ENCODE measurements at places on chromosomes 2 and 18.

DNA sequence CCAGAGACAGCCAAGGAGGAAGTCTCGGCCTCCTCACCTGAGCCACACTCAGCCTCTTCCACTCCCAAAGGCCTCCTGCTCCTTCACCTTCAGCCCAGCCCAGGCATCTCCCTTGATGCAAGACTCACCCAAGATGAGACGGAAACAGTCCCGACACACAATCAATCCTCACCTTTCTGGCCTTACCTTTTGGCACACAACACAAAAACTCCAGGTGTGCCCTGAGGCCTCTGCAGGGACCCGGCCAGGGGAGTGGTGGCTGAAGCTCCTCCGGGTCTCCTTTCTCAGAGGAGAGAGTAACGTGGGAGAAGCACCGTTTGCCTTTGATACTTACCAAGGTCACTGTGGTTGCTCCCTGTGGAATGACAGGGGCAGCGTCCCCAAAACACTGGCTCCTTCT, 23.8 kb upstream of the EFHD1 start:
- DNase-seq: no peak

GRCh38 chr18:1663879-1664705, 759.4 kb downstream of the ADCYAP1 start:
- DNase-seq: peak; percentile 69

DNA sequence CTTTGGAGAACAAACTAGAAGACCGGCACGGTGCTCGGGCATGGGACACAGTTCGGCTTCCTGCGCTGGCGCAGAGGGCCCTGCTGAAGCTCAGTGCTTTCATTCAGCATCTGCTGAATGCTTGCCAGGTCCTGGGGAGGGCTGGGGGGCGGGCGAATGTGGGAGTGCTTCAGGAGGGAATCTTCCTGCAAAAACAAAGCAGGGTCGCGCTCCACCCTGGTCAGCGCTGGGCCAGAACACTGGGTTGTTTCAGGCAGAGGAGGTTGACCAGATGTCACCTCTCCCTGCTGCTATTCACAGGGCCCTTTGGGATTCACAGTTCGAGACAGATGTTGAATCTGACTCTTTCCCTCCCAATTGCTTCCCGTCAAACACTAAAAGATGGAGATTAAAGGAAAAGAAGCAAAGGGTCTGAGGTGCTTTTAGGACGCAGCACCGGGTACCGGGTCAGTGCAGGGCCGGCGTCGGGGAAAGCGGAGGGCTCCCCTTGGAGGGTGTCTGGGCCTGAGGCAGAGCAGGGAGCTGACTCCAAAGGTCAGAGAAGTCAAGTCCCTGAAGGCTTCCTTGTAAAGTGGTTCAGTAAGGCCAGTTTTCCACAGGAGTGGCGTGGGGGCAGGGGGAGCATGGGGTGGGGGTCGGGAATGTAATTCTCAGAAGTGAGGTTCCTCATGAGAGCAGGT, 82.1 kb upstream of the PXDN start:
- no peak for DNase-seq

- peak; percentile 13 for DNase-seq
Observed at GRCh38 chr2:126385983-126386382, 270.0 kb upstream of the GYPC start.

DNA sequence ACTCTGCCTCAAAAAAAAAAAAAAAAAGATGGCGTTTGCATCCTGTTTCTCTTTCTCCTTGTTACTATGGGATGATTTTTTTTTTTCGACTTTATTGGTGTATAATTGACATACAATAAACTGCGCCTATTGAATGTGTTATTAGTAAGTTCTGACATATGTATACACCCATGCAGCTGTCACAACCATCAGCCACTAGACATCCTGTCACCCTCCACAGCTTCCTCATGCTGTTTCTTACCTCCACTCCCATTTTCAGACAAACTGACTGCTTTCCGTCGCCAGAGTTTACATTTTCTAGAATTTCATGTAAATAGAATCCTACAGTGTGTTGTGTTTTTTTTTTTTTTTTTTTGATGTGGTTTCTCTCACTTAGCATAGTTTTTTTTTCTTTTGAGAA, 27.9 kb downstream of the RRM2 start:
- DNase-seq: no peak

DNA sequence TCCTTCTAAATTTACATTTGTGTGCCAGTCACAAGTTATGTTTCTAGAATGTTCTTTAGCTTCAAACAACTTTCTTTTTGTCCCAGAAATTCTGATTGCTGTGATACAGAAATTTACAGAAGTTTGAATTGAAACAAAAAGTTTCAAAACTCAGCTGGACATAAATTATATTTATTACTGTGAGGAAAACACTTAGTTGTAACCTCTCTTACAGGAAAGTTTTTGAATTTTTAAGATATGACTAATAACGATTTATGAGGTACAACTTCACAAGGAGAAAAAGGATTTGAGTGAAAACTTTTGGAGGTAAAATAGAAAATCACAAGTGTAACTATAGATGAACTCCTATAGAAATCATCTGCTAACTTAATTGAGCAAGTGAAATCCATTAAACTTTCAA, 205.3 kb downstream of the TMEM247 start:
- DNase-seq: no peak

DNA sequence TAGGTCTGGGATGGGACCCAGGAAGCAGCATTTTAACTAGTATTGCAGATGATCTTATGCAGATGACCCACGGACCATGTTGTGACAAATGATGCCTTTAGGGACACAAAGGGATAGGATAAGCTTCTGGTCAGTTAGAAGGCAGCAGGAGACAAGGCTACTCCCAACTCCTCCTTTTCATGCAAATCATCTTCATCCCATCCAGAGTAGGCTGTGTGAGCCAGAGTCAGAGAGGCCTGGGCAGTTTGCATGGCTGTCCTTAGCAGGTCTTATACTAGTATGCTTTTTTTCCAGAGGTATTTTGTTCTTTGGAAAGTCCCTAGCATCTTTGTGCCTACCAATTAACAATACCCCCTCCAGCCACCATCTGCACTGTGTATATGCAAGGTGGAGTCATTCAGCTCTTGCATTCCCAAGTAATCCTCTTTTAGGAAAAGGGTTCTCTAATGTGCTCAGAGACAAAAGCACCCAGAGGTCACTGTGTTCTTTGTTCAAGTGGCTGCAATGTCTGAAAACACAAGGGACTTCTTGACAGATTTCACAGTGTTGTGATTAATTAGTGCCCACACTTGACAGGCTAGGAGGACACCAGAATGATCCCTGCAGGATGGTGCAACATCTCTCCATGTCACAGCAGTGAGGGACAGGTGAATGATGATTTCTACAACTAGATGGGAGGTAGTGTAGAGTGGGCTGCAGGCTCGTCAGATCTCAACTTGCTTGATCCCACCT, 225.8 kb downstream of the NCKAP5 start:
- DNase-seq: no peak

- DNase-seq: no peak
Observed at GRCh38 chr2:112026509-112026908, 28.6 kb upstream of the TMEM87B start.

GRCh38 chr2:39631256-39631655, 34.5 kb upstream of the TMEM178A start:
- no peak for DNase-seq

DNA sequence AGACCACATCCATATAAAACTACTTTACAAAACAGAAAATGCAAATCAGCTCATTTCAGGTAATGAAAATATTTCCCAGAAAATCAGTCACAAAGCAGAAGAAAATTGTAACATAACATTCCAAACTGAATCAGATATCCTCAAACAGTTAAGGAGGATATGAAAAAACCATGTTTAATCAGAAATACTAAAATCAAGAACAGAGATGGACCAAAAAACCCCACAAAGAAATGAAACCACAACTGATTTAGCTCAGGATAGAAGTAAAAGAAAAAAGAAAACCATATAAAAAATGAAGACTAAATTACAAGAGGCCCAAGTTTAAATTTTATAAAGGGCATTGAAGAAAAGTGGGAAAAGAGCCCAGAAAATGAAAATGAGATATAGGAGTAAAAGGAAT, 102.9 kb downstream of the RAB3GAP1 start:
- DNase-seq: no peak

DNA sequence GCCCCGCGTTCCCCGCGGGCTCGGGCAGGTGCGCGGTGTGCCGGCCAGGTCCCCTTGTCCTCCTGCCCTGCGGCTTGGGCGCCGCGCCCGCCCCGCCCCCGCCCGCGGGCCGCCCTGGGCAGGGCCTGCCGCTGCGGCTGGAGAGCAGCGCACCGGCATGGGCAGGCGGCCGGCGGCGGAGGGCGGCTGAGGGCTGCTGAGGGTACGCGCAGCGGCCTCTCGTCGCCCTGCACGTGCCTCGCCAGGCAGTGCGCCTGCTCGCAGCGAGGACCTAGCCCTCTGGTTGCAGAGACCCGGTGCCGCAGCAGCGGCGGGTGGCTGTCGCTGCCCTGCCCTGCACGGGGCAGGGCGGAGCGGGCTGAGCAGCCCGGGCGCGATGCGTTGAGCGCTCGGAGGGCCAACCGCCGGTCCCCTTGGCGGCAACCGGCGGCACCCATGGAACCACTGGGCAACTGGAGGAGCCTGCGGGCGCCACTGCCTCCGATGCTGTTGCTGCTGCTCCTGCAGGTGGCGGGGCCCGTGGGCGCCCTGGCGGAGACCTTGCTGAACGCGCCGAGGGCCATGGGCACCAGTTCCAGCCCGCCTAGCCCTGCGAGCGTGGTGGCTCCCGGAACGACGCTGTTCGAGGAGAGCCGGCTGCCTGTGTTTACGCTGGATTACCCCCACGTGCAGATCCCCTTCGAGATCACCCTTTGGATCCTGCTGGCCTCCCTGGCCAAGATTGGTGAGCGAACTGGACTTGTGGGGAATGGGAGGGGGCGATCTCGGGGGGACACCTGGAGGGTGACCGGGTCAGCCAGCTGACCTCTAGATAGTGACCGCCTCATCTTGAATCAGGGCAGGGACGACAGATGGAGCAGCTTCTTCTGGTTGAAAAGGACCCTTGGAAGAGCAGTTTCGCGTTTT, at the start of gene SLC9A2:
Gene SLC9A2 (plus strand): TSS at position 140 of the 906 bp plus-strand sequence. CDS start 296 bp downstream, at position 436.
- peak; percentile 28 for DNase-seq

GRCh38 chr18:69071680-69072079, 273.8 kb downstream of the CCDC102B start:
- DNase-seq: no peak

- DNase-seq: peak; percentile 77
Observed at GRCh38 chr18:58781627-58782194, 83.0 kb upstream of the ZNF532 start.

DNA sequence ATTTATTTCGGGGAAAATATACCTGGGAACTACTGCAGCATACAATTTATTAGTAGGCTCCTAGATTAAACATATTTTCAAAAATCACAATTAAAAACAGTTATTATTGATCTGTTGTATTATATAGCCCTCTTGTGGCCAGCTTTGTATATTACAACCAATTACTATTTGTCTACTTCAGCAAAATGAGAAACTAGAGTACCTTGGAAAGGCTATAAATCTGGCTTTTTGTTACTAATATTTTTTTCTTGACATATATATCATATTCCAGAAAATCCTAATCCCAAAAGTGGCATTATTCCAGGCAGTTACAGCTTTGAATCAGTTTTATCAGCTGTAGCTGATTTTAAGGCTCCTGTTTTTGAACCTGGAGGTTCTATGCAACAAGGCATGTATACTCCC, 101.2 kb downstream of the UBR3 start:
- DNase-seq: peak; percentile 72

GRCh38 chr2:42809819-42810120, 17.4 kb upstream of the HAAO start:
- peak; percentile 72 for DNase-seq

GRCh38 chr2:43075811-43076585, 150.4 kb downstream of the ZFP36L2 start:
- DNase-seq: no peak

DNA sequence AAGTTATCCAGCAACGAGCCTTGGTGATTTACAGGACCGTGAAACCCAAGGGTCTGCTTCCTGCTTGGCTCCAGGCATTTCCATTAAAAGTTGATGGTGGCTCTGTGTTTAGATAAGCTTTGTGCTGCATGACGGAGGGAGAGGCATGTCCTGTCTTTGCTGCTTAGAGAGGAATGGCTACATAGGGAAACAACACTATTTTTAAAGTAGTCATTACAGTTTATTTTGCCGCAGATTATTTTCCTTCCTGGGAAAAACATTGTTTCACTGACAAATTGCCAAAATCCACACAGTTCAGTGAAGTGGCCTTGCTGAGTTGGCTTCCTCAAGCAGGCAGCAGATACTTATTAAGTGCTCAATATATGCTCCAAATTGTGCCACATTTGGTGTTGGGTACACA, 98.5 kb downstream of the THSD7B start:
- no peak for DNase-seq

DNA sequence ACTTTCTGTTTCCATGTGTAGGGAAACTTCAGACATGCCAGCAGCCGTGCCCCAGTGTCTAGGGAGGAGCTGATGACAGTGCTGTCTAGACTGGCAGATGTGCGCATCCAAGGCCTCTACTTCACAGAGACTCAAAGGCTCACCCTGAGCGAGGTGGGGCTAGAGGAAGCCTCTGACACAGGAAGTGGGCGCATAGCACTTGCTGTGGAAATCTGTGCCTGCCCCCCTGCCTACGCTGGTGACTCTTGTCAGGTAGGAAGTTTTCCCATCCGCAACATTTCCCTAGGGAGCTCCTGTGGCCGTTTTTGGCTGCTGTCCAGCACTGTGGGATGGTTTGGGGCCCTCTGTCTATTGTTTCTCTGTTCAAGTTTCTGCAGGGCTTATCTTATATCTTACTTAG, 143.1 kb upstream of the TTC39C start:
- DNase-seq: peak; percentile 7

DNA sequence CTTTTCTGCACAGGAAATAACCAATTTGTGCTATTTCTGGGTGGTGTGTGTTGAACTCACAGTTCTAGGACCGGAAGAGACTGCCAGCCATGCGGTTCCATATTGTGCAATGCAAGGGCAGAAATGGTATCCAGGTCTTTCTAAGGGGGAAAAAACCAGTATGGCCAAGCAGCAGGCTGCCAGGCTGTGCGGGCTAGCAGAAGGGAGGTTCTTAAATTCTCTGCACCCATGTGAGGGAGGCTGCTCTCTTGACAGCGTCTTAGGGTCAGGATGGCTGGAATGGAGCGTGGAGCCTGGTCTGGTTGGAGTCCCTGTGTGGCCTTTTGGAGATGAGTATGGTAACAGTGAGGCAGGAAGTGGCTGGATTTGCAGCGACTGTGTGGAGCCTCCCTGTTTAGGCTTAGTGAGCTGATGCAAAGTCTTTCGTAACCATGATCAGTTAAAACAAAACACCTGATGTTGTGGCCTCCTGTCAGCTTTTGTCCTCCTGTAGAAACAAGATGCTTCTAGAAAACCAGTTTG, 52.6 kb downstream of the NCK2 start:
- DNase-seq: peak; percentile 98

DNA sequence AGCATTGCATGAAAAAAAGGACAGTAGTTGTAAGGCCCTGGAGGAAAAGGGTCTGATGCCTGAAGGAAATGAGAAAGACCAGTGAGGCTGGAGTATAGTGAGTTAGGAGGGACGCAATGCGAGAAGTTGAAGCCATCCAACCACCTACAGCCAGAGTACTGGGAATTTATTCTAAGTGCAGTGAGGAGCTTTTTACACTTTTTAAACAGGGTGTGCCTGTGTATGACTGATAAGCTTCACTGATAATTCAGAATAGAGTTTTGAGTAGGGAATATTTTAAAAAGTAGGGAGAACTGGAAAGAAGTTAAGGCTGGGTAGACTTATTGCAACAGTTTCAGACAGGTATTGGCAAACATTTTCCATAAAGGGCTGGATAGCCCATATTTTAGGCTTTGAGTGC, 35.9 kb upstream of the CCDC85A start:
- no peak for DNase-seq

- DNase-seq: no peak
Observed at GRCh38 chr2:65458999-65459398, 26.6 kb upstream of the SPRED2 start.

Measured in Kasumi-1 (cell line).